B cell (primary cell): ENCODE measurements at places on chromosomes 2 and 18. TPM values are rescaled to one million over a fixed set of nuclear protein-coding genes. Genes with fewer than 3 reads are reported as not detected.

GKN1 gene
- polyA plus RNA-seq = not detected in 2 replicates

ICOS gene
- 0.21 and 1.5 TPM in 2 replicates for polyA plus RNA-seq

CXCR4 gene
- polyA plus RNA-seq = 1,832 and 1,901 TPM in 2 replicates

XIRP2 gene
- not detected in 2 replicates for polyA plus RNA-seq

IL37 gene
- not detected in 2 replicates for polyA plus RNA-seq
